ENCODE measurements at places on chromosomes 2 and 18.

- no peak for DNase-seq
These were observed 145.9 kb downstream of the RTP5 start for GRCh38 chr2:242015108-242016065.

DNA sequence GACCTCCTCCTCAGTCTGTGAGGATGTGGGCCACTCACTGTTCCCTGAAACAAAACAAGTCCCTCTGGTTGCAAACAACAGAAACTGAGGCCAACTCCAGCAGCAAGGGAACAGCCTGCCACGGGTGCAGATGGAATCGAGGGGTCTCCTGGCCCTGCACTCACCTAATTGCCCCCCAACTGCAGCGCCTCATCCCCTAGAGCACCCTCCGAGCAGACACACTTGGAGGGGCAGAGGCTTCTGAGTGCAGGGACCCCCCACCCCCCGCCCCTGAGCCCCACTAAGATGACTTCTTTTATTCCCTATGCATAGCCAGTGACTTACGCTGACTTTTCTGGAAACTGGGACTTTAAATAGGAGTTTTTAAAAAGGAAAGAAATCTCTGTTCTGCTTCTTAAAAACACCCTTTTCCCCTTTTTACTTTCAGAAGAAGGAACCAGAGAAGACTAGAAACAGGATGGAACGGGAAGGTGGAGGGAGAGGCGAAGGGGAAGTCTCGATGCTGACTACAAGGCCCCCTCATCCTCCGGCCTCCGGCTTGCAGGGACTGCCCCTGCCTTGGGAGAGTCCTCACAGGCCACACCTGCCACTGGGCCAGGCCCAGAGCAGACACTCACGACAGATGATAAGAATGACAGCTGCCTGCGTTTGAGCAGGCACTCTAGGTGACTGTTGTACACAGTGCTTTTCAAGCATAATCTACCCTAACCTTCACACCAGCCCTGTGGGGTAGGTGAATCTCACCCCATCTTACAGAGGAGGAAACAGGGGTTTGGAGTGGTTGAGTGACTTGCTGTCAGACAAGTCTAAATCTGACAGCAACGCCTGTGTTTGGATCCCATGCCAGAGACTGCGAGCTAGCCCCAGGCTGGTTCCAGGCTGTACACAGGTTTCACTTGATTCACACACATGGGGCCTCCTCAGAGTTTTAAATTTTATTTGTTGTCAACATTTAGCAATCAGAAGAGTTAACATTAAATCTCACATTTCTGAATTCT lies 28.2 kb upstream of the BIN1 start:
- DNase-seq, result no peak

GRCh38 chr2:125259451-125259850 lies 1234.4 kb downstream of the CNTNAP5 start:
- DNase-seq, result no peak

DNA sequence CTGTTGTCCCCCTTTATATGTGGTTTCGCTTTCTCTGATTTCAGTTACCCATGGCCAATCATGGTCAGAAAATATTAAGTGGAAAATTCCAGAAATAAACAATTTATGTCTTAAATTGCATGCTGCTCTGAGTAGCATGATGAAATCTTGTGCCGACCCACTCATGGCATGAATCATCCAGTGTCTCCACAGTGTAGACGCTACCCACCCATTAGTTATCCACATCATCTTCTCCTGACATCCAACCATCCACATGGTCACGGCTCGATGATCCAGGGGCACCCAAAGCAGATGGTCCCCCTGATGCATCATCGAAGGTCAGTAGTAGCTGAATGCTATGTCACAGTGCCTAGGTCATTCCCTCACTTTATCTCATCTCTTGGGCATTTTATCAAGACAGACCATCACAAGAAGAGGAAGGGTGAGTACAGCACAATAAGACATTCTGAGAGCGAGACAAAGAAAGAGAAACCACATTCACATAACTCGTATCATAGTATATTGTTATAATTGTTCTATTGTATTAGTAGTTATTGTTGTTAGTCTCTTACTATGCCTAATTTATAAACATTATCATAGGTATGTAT lies 44.1 kb upstream of the ACKR3 start:
- DNase-seq, result no peak

- DNase-seq, result no peak
These were observed 42.4 kb downstream of the TCF7L1 start for GRCh38 chr2:85175369-85176299.

DNA sequence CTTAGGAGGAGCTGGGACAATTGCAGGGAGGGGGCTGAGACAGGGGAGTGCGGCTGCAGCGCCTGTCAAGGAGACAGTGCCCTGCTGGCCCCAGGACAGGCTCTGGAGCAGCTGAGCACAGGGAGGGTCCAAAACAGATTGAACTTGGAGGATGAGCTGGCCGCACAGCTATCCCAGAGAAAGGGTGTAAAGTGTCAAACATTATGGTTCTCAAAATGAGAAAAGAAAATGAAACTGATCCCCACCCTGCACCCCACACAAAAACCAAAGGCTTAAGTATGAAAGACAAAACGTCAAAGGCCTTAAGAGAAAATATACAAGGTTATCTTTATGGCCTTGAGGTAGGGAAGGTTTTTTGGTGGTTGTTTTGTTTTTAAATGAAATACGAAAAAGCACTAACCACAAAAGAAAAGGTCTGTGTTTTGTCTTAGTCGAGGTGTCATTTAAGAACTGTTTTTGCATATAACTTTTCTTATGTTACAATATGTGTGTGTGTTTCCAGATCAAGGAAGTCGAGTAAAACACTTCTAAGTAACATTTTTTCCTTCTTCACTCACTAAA lies 111.8 kb downstream of the HDAC4 start:
- no peak for DNase-seq

DNA sequence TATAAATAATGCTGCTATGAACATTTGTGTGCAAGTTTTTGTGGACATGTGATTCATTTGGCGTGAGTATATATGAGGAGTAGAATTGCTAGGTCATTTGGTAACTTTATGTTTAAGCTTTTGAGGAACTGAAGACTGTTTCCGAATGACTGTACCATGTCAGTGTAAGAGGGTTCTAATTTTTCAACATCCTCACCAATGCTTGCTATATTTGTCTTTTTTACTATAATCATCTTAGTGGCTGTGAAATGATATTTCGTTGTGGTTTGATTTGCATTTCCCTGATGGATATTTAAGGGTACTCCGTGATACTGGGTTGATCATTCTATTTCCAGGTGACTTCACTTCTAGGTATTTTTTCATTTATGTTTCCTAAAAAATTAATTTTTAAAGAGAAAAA lies 241.1 kb downstream of the BCL2 start:
- DNase-seq, result no peak

- DNase-seq, result no peak
These were observed 156.3 kb upstream of the SLC1A4 start for GRCh38 chr2:64832936-64833335.

- DNase-seq, result no peak
These were observed 24.5 kb downstream of the IMPA2 start for GRCh38 chr18:12005538-12006487.

GRCh38 chr2:202592566-202592965 lies 42.2 kb upstream of the FAM117B start:
- DNase-seq, result no peak

DNA sequence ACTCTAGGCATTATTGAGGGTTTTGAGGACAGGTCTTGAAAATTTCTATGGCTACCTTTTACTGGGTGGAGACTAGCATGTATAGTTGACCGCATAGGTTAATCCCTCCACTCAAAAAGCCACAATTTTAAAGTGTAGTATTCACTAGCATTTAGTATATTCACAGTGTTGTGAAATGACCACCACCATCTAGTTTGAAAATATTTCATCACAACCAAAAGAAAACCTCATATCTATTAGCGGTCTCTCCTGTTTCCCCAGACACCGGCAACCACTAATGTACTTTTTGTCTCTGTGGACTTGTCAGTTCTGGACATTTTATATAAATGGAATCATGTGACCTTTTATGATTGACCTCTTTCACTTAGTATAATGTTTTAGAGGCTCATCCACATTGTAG lies 53.9 kb downstream of the MSH2 start:
- no peak for DNase-seq

DNA sequence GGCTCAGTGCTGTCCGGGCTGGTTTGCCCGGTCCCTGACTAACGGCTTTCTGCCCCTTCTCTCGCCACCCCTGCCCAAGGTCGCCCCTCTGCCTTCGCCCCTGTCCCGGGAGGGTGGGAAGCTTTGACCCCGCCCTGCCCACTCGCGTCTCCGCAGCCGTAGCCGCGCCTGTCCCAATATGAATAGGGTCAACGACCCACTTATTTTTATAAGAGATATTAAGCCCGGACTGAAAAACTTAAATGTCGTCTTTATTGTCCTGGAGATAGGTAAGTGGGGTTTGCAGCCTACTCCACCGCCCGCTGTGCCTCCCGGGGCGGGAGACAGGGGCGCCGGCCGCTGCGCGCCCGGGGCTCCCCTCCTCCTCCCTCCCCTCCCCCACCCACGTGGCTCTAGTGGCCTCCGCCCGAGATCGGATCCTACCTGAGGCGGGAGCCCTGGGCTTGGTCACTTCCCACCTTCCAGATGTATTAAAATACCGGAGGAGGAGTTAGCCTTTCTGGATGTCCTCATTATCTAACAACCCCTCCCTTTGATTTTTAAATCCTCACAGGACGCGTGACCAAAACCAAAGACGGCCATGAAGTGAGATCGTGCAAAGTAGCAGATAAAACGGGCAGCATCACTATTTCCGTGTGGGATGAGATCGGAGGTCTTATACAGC lies 633 bp downstream of the NABP1 start:
- no peak for DNase-seq

- DNase-seq, result no peak
These were observed 13.2 kb downstream of the POU3F3 start for GRCh38 chr2:104866883-104867812.

DNA sequence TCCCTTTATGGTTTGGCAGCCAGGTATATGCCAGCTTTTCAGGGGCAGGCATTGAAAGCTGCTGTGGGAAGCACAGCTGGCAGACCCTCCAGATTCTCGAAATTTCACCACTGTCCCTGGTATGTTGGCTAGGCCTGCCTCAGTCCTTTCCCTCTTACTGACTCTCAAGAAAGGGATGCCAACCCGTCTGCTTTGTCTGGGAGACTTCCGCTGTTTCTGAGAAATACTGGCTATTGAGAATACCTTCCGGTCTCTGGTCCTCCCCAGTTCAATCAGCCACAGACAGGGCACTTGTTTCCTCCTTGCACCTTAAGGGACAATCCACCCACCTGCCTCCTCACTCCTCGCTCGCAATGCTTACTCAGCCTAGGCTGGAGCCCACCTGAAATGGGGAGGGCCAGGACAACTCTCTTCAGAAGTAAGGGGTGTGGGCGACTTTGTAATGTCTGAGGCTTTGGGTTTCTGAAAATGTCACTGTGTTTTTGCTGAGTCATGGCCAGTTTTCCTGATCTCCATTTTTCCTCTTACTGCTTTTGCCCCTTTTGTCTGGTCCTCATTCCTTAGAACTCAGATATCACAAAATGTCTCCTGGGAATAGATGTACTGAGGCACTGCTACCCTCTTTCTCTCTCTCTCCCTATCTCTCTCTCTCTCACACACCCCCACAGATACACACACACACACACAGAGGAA lies 571.1 kb downstream of the TNS1 start:
- DNase-seq, result no peak

DNA sequence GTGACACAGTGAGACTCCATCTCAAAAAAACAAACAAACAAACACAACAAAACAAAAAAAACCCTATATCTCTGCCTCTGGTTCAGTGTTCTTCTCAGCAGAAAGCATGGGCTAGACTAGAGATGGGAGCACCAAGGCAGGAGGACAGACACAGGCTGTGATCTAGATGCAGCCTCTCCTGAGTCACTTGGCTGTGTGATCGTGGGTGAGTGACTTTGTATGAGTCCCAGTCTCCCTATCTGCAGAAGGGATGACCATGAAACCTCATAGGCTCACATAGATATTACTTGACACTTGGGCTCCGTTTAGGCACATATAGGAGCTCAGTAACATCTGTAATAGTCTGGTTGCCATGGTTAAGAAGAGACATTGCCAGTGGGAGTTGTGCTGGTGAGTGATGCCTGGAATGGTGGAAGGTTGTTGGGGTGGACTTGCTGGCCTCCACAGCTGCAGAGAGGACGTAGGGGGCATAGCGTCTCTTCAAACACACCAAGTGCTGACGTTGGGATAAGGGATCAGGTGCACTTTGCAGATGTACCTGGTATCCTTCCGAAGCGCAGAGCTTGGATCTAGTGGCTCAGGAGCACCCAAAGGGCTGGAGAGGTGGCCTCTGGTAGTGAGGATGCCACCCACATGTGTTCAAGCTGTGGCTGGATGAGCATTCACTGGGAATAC lies 318.9 kb upstream of the HS6ST1 start:
- no peak for DNase-seq

DNA sequence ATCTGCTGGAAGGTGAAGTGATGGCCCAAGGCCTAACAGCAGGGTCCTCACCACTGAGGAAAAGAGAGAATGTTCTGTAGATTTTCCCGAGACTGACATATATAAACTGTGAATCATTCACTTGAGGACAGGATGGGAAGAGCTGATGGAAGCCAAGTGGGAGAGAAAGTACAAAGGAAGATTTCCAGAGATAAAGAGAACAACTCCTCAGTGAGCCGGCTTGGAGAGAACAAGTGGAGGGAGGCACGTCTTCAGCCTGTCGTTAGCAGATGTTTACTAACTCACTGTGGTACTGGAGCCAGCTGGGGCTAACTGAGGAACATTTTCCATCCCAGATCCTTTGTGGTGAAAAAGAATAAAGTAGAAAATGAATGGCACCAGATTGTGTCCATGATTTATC lies 552.9 kb upstream of the TNP1 start:
- DNase-seq, result no peak

DNA sequence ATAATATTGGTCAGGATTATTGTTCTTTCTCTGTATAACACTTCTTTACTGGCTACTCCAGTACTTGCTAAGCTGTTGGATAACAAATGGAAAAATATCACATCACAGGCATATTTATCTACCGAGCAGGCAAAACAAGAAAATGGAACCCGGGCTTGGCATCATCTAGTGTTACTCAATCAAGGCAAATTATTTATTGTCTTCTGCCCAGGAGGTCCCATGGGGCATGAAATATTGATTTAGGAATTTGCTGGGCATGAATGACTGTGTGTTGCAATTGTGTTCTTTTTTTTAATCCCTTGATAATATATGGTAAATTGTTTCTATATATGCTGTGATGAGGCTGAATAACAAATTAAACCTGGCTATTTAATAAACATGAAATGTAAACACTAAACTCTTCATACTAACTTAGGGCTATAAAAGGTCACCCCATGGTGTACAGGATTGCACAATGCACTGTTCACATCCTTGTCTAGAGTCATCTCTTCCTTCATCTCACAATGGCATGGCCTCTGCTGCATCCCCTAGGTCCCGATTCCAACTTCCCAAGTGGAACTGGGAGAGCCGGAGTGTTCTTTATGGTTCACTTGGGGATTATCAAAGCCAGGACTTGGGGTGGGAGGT lies 2.2 kb upstream of the PARD3B start:
- DNase-seq, result no peak

DNA sequence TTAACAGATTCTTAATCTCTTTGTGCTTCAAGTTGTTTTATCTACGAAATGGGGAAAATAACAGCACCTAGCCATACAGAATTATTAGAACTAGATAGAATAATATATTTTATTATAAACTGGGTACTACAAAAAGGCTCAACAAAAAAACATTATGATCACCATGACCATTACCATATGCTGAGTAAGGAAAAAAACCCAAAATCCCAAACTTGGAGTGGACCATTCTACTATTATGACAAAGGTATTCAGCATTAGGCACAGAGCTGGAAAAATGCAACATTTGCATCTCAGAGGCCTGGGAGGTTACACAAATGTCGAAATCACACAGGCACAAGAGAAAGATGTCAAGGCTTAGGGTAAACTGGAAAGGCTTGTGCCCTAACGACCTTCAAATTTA lies 162.8 kb downstream of the SRBD1 start:
- DNase-seq, result no peak

GRCh38 chr2:11819235-11819729 lies 72.8 kb downstream of the LPIN1 start:
- no peak for DNase-seq
